Glutamatergic neuron (in vitro differentiated cells): ENCODE measurements at places on chromosomes 5 and 9. TPM values are rescaled to one million over a fixed set of nuclear protein-coding genes. Genes with fewer than 3 reads are reported as not detected.
A peak's percentile ranks its signal among the peaks of the same experiment; 100 is the strongest.

PDZD2 gene
- 23.3 TPM for total RNA-seq

ZFP2 gene
- total RNA-seq = 2.2 TPM

TMEM252 gene
- not detected for total RNA-seq

ZNF366 gene
- total RNA-seq = not detected

SLC6A3 gene
- total RNA-seq = 22.4 TPM

DMRTA1 gene
- total RNA-seq = 30.1 TPM

ZDHHC12 gene
- 18.2 TPM for total RNA-seq

TICAM2 gene
- 0.42 TPM for total RNA-seq

HAVCR2 gene
- not detected for total RNA-seq

- no peaks in the 10 kb centered on the region for H3K36me3 ChIP-seq
- H3K27ac ChIP-seq = peak overlapping the region; percentile 80
- peaks cover 11% of the 10 kb centered on the region for H3K27me3 ChIP-seq
Observed at GRCh38 chr9:135888126-135888765, 19.1 kb downstream of the CAMSAP1 start.

- peaks cover 8% of the 10 kb centered on the region for H3K36me3 ChIP-seq
- H3K4me3 ChIP-seq = no peak overlapping the region
- no peak for DNase-seq
- no peaks in the 10 kb centered on the region for H3K4me1 ChIP-seq
- no peak overlapping the region for H3K27ac ChIP-seq
Observed at GRCh38 chr5:157689942-157690689, 18.8 kb downstream of the C5orf52 start.

DNA sequence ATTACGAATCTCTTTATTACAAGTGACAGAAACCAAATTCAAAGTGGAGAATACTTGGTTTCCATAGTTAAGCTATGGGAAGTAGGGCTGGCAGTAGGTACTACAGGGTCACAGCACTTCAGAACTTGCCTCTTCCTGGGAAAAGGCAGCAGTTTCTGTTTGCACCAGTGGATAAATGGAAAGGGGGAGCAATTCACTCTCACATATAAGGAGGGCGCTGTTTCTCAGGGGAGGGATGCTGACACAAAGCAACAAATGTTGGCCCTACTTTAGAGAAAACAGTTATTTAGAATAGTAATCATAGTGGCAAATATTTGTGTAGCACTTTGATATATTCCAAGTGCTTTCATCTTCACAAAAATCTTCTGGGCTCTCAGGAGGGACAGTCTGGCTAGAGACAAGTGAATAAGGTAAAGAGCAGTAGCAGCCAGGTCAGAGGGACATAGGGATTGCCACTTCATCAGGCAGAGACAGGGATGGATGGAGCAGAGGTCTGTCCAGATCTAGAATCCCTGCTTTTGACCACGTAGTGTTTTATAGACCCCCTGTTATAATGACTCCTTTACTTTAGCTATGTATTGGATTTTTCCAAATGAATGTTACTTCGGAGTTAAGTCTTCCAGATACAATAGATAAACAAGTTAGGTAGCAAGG lies 554.8 kb upstream of the SGCD start:
- no peak for DNase-seq
- no peaks in the 10 kb centered on the region for H3K36me3 ChIP-seq
- H3K27ac ChIP-seq = no peak overlapping the region
- no peaks in the 10 kb centered on the region for H3K27me3 ChIP-seq

- no peak overlapping the region for H3K27ac ChIP-seq
- H3K36me3 ChIP-seq = no peaks in the 10 kb centered on the region
Observed at GRCh38 chr9:13707612-13708576, 428.4 kb upstream of the MPDZ start.

DNA sequence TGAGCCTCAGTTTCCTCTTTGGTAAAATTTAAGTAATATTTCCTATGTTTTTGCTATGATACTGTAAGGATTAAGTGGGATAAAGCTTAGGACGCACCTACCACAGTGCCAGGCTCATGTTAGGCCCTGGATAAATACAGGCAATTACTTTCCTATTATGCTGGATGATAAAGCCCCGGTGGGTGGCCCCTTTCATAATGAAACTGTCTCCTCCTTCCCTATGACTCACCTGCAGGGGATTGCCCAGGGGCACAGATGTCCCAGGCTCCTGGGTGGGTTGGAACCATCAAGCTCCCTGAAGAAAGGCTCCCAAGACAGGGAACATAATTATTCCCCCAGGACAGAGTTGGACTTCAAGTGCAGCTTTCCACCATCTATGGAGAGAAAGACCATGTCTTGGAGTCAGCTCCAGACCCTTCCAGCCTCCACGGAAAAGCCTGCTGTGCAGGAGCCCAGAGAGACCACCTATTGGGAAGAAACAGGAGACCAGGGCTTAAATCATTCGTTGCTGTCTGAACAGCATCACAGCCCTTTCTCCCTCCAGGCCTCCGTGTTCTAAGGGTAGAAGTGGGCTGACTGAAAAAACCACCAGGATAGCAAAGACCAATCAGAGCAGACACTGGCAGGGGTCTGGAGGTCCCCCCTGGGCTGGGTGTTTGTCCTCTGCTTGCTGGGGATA lies 43.2 kb upstream of the FOXE1 start:
- H3K4me1 ChIP-seq = peaks cover 4% of the 10 kb centered on the region
- no peak for DNase-seq
- H3K27me3 ChIP-seq = no peaks in the 10 kb centered on the region
- no peak overlapping the region for H3K4me3 ChIP-seq

DNA sequence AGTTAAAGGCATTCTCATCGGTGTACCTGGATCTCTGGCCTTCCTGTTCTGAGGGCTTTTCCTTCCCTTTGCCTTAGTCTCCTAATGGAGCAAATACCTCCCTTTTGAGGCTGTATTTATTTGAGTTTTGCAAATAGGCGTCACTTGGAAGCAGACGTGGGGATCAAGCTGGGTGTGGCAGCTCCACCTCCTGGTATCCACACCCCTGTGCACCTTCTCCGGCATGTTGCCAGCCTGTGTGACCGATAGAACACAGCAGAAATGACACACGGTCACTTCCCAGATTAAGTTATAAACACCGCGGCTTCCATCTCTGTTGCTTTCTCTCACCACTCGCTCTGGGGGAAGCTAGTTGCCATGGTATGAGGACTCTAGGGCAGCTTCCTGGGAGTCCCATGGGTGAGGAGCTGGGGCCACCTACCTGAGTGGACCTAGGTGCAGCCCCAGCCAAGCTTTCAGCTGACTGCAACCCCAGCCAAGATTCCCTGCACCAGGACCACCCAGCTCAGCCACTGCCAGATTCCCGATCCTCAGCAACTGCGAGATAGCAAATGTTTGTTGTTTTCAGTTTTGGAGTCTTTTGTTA lies 214.4 kb upstream of the MVB12B start:
- no peak overlapping the region for H3K4me3 ChIP-seq
- DNase-seq = no peak
- H3K4me1 ChIP-seq = peaks cover 2% of the 10 kb centered on the region
- H3K36me3 ChIP-seq = peaks cover 9% of the 10 kb centered on the region
- peaks cover 7% of the 10 kb centered on the region for H3K27me3 ChIP-seq

DNA sequence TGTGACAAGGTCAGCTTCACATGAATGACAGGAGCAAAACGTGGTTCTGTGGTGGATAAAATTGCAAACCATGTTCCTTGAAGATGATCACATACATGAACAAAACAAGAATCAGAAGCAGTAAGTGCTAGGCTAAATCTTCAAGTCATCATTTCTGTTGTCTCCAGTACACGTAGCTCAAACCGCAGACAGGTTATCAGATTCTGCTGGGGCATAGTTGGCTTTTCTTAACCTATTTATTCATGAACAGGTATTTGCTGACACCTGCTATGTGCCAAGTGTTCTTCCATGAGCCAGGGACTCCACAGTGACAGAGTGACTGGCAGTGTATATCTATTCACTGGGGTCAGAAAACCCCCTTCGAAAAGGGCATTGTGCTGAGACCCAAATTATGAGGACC lies 20.8 kb downstream of the MFAP3 start:
- DNase-seq = no peak
- H3K4me1 ChIP-seq = peaks cover 14% of the 10 kb centered on the region
- H3K36me3 ChIP-seq = no peaks in the 10 kb centered on the region
- H3K4me3 ChIP-seq = no peak overlapping the region
- H3K27me3 ChIP-seq = peaks cover 2% of the 10 kb centered on the region

- no peak overlapping the region for H3K27ac ChIP-seq
- no peak overlapping the region for H3K4me3 ChIP-seq
- DNase-seq = no peak
- H3K27me3 ChIP-seq = peaks cover 2% of the 10 kb centered on the region
- H3K36me3 ChIP-seq = no peaks in the 10 kb centered on the region
- peaks cover 2% of the 10 kb centered on the region for H3K4me1 ChIP-seq
Observed at GRCh38 chr9:116355153-116355921, 201.7 kb downstream of the PAPPA start.

- peaks cover 4% of the 10 kb centered on the region for H3K4me1 ChIP-seq
- H3K4me3 ChIP-seq = no peak overlapping the region
- no peaks in the 10 kb centered on the region for H3K27me3 ChIP-seq
- no peaks in the 10 kb centered on the region for H3K36me3 ChIP-seq
- peak; percentile 72 for DNase-seq
- H3K27ac ChIP-seq = no peak overlapping the region
Observed at GRCh38 chr5:159515909-159516415, 185.7 kb upstream of the IL12B start.

GRCh38 chr9:100473276-100474081 lies 530 bp downstream of the TMEFF1 start:
- H3K27ac ChIP-seq = peak overlapping the region; percentile 99
- H3K4me1 ChIP-seq = peaks cover 20% of the 10 kb centered on the region
- DNase-seq = peak; percentile 70
- peaks cover 13% of the 10 kb centered on the region for H3K27me3 ChIP-seq
- peaks cover 10% of the 10 kb centered on the region for H3K36me3 ChIP-seq
- H3K4me3 ChIP-seq = peak overlapping the region; percentile 100

GRCh38 chr5:177313561-177314259 lies 2.0 kb upstream of the MXD3 start:
- H3K4me3 ChIP-seq = no peak overlapping the region
- H3K27ac ChIP-seq = no peak overlapping the region
- H3K27me3 ChIP-seq = peaks cover 6% of the 10 kb centered on the region

GRCh38 chr5:158142156-158142555 lies 283.2 kb upstream of the CLINT1 start:
- no peak overlapping the region for H3K27ac ChIP-seq
- no peak overlapping the region for H3K4me3 ChIP-seq
- DNase-seq = no peak
- H3K4me1 ChIP-seq = peaks cover 43% of the 10 kb centered on the region
- peaks cover 9% of the 10 kb centered on the region for H3K36me3 ChIP-seq
- no peaks in the 10 kb centered on the region for H3K27me3 ChIP-seq

- H3K4me3 ChIP-seq = peak overlapping the region; percentile 67
- peak; percentile 68 for DNase-seq
- H3K36me3 ChIP-seq = no peaks in the 10 kb centered on the region
- peak overlapping the region; percentile 94 for H3K27ac ChIP-seq
- H3K4me1 ChIP-seq = peaks cover 63% of the 10 kb centered on the region
Observed at GRCh38 chr9:24464319-24464951, 81.3 kb downstream of the IZUMO3 start.
